ENCODE measurements at places on chromosomes 1 and 21.

DNA sequence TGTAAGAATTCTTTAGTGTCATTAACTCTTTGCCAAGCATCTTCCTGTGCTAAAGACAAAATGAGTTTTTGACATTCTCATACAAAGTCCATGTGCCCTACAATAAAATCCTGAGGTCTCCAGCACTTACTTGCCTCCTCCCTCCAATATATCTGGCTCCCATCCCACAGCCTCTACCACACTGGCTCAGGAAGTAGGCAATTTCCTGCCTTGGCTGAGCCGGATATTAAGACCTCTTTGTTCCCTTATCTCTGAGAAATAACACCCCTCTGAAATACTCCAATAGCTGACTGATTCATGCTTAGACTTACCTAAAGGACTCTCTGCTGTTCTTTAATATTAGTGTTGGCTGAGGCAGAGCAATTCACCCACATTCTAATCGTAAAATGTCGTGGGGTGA, 37.6 kb upstream of the GORAB start:
- no peak for DNase-seq

- DNase-seq = no peak
Observed at GRCh38 chr1:84780000-84780716, 89.9 kb upstream of the SSX2IP start.

GRCh38 chr1:54777431-54777830, 13.1 kb upstream of the PARS2 start:
- no peak for DNase-seq

- no peak for DNase-seq
Observed at GRCh38 chr1:34165422-34165921, 442 bp upstream of the CSMD2 start.

- DNase-seq = no peak
Observed at GRCh38 chr1:55007625-55008024, 8.9 kb downstream of the BSND start.

- DNase-seq = no peak
Observed at GRCh38 chr1:221783936-221784335, 42.0 kb upstream of the DUSP10 start.

DNA sequence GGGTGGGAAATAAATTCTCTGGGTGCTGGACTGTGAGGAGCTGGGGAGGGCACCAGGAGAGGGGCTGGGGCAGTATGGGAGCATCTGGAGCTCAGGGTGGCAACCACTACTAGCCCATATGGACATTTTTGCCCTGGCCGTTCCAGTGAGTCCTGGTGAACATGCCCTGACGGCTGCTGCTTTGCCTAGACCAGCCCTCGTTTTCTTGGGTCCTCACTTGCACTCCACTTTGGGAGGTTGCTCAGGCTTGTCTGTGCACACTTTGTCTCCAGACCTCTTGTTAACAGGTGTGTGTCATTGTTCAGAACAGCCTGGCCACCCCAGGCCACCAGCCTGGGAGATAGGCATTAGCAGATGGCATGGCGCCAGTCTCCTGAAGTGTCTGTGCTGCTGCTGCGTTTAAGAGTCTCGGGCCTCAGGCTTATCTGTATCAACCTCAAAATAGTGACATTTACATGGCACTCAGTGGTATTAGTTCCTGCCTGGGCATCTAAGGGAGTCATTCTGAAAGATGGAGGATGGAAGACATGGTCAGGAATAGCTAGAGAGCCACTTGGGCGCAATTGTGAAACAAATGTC, 190.5 kb downstream of the PTPRU start:
- DNase-seq = no peak

GRCh38 chr1:32197074-32197473, 3.3 kb upstream of the CCDC28B start:
- no peak for DNase-seq

DNA sequence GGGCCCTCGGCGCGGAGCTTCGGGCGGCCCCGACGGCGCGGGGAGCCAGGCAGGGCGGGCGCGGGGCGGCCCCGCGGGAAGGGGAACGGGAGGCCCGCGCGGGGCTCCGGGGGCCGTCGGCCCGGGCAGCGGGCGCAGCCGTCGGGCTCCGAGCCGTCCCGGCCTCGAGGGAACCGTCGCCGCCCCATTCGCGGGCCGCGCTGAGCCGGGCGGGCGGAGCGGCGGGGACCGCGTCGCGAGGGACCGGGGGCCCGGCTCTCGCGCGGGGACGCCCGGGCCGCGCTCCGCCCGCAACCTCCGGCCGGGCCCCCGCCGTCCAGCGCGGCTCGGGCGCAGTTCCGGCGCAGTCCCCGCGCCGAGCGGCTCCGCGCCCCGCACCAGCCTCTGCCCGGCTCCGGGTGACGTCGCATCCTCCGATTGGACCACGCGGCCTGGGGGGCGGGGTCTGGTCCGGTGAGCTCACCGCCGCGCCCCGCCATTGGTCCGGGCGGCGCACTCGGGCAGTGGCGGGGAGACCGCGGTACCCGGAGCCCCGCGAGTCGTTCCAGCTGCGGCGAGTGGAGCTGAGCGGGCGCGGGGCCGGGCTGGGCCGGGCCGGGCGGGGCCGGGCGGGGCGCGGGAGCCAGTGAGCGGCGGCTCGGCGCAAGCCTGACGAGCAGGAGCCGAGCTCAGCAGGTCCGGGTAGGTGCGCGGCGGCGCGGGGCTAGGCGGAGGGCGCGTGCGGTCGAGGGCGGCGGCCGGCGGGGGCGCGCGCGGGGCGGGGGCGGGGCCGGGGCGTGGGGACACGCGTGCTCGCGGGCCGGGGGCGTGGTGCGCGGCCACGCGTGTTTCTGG, 66.7 kb upstream of the VAMP3 start:
- peak; percentile 86 for DNase-seq

- DNase-seq = no peak
Observed at GRCh38 chr1:211635597-211636205, 39.7 kb downstream of the NEK2 start.

DNA sequence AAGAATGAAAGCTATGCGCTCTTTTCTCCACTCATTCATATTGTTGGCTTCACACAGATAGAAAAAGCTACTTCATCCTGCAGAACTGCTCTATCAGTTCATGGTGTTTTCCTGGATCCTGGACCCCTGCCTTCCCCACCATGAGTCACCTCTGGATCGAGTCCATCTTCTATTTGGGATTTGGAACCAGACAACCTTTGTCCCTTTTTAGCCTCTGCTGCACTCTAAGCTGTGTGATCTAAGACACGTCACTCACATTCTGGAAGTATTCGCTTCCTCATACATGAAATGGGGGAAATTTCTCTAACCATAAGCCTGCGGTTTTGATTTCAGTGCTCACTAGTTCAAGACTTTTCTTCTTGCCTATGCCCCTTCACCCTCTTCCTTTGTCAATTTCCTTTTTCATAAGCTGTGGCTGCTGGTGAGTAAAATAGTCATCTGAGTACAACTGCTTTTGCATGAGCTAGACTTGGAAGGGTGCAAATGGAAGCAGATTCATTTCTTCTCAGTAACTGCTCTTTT, 14.1 kb upstream of the DEGS1 start:
- no peak for DNase-seq

DNA sequence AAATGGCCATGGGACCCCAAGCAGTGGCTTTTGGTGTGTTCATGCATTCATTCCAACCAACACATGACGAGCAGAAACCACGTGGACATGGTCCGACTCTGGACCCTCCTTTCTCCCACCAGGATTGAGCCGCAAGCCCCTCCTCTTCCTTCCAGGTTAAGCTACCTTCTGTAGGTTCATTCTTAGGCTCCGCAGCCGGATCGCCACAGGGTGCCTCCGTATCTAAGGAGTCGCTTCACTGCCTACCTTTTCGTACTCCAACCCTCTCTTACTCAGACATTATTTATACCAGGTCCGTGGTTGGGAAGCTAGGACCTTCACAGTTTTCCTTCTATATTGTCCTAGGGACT, 63.6 kb downstream of the RHBG start:
- DNase-seq = no peak

DNA sequence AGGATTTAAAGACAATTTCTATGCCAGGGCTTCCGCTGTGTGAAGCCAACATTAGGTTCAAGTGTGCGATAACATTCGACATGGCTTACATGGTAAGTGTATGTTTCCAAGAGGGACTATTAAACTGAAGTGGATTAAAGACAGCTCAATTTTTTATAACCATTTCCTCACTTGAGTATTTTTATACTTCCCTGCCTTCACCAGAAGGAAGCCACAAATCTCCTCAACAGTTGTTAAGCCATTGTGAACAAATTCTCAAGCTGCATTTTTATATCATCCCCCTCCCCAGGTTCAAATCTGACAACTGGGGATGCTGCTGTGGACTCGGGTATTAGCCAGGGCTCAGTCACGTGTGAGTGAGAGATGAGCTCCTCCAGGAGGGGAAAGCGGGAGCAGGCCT, 116.3 kb downstream of the RHOU start:
- DNase-seq = no peak

Data from stimulated activated CD8-positive, alpha-beta memory T cell treated with anti-CD3 and anti-CD28 coated beads, Interleukin-7, amount 100 ng/mL, for 1 hour (primary cell).